Activated T-cell treated with anti-CD3 and anti-CD28 coated beads for 48 hours (primary cell): ENCODE measurements at places on chromosomes 3 and 15.

GRCh38 chr15:91660174-91660649, 193.3 kb upstream of the SLCO3A1 start:
- no peak for DNase-seq

DNA sequence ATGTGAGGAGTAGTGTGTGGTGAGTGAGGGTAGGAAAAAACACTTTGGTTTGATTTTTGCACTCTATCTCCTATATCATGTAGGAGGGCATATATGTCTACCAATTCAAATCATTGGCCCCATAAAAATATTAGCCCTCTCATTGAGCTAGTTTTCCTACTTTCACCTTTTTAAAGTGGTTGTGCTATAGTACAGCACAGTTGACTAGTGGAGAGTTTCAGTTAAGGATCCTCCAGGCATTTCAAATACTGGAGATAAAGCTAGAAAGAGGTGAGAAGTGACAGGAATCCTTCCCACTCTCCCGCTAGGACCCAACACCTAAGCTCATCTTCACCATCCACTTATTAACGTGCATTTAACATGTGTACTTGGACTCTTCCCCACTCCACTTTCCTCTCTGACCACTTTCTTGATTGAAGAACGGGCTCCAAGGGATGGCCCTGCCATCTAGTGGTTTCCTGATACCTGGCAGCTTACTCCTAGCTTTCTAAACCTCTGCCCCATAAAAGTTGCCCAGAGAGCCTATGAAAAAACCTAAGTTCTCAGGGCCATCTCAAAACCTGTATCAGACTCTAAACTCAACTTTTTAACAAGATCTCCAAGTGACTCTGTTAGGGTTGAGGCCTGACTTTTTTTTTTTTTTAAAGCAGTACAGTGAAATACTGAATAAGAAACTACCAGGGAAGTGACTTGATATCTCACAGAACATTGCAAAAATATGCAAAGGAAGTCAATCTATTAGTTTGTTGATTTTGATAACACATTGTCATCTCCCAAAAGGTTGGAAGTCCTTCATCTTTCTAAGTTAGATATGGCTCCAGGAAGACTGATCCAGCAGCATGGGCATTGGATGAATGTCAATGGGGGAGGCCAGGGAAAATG, 17.9 kb downstream of the IL12A start:
- no peak for DNase-seq

DNA sequence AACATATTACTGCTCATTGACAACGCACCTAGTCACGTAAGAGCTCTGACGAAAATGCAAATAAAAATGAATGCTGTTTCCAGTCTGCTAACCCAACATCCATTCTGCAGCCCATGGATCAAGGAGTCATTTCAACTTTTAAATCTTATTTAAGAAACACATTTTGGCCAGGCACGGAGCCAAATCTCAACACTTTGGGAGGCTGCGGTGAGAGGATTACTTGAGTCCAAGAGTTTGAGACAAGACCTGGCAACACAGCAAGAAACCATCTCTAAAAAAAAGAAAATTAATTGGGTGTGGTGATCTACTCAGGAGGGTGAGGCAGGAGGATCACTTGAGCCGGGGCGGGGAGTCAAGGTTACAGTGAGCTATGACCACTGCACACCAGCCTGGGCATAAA, 22.4 kb upstream of the TM4SF19 start:
- DNase-seq = no peak

GRCh38 chr15:47439146-47440111, 277.9 kb upstream of the SEMA6D start:
- DNase-seq = no peak

GRCh38 chr3:197447057-197447456, 108.7 kb downstream of the BDH1 start:
- no peak for DNase-seq

DNA sequence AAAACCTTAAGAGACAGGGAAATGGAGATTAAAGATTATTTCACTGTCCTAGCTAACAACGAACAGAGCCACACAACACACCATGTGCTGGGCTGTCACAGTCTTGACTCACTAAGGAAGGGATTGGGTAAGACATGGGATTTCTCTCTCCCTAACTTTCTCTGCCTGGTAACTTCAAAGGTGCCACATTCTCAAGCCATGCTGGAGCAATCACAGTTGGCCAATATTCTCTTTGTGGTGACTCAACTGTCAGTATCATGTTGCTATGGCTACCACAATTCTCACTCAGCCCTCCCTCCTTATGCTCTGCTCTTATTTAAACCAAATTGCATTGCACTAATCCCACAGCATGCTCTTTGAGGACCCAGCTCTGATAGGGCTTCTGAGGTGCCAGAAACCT, 74.0 kb downstream of the OXNAD1 start:
- no peak for DNase-seq

DNA sequence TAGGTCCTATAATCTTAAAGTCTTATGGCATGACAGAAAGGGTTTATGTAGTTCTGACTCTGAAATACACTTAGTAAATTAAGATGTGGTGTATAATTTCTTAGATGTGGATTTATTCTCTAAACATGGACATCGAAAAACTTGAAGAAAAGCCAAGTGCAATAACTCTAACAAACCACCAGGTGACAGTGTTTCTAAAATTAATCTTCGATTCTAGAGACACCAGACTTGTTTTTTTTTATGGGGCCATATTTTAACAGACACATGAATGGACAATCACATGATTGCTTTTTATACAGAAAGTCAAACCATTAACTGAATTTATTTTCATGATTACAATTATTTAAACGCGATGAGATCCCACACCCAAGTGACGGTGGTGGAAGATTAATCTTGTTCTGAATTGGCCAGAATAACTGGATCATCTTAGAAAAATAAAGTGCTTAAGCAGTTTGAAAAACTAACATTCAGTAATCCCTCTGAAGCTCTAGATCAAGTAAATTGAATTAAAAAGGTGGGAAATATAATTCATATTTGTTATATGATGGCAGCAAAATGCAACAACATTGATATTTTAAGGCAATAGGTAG, 305.1 kb downstream of the LSAMP start:
- no peak for DNase-seq

DNA sequence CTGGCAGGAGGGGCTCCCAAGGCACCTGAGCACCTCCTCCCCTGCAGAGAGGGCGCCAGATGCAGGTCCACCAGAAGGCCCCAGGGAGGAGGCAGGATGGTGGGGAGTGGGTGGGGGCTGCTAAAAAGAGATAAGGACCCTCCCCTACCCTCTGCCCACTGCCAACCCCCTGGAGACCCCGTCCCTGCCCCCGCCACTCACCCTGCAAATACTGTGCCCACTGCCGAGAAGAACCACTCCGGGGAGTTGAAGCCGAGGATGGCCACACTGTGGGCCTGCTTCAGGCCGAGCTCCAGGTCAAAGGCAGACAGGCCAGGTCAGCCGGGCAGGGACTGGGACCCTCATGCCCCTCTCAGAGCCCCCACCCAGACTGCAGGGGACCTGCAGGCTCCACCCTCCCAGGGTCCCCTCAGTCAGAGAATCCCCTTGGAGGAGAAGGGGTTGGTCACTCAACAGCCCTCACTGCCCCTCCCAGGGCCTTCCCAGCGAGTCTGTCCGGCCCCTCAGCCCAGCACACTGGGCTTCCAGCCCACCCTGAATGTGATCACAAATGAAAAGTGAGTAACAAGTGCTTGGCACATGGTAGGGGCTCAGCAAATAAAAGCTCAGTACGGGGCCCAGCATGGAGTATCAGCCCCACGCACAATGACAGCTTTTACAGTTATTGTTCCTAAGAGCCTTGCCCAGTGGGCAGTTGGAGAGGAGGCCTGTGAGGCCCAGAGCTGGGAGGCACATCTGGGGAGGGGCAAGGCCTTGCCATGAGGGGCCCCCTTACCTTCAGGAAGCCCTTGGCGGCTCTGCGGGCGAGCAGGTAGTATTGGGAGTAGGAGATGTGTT, 40.4 kb downstream of the ACSBG1 start:
- DNase-seq = no peak
